Stimulated activated memory B cell treated with anti-CD40 and anti-IgM and Interleukin-4, amounts not matched to agents 10 μg/mL and 1 μg/mL and 100 μg/mL, for 72 hours (primary cell): ENCODE measurements at places on chromosomes 11 and 22.

DNA sequence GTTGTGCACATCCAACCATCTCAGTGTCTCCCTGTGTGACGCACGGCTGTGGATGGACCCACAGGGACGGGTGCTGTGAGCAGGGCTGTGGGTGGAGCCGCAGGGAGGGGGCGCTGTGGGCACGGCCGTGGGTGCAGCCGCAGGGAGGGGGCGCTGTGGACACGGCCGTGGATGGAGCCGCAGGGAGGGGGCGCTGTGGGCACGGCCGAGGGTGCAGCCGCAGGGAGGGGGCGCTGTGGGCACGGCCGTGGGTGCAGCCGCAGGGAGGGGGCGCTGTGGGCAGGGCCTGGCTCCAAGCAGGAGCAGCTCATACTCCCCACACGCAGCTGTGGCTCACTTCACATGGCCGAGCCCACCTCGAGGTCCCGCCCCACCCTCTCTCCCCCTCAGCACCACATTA is 6.0 kb upstream of the MAPK11 start:
- ATAC-seq, result peak; percentile 75

DNA sequence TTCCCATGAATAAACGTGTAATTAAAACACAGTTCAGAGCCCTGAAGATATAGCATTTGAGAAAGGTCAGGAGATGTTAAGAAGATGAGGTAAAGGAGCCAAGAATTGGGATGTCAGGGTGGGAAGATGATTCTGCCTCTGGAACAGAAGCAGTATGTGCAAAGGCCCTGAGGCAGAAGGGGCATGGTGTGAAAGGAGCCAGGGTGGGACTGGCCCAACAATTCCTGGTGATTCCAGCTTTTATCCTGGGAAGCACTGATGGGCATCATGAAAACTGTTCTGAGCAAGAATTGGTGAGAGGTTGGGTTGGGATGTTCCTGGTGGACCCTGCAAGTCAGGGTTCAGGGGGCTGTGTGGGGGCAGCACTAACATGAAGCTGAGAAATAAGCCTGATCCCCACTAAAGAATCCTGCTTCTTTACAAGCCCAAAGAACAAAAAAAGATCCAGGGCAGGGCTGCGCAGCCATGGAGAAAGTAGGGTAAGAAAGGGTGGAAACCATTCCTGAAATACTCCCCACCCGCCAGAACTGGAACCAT is 2.5 kb upstream of the FXYD6 start:
- ATAC-seq, result no peak

DNA sequence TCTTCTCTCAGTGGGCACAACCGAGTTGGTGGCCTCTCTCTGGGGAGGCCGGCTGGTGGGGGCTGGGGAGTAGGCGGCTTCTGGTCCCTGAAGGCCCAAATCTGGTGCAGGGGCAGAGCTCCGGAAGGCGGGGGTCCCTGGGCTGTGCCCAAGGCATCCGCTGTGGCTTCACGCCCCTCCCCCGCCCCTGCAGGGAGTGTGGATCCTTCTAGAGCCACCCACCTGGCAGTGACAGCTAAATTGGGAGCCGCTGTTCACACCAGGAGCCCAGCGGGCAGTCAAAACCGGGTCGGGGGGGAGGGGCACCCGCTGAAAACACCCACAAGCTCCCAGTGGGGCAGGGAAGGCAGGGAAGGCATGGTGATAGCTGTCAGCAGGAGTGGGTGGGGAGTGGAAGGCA is 4.6 kb upstream of the RTN4R start:
- no peak for ATAC-seq

DNA sequence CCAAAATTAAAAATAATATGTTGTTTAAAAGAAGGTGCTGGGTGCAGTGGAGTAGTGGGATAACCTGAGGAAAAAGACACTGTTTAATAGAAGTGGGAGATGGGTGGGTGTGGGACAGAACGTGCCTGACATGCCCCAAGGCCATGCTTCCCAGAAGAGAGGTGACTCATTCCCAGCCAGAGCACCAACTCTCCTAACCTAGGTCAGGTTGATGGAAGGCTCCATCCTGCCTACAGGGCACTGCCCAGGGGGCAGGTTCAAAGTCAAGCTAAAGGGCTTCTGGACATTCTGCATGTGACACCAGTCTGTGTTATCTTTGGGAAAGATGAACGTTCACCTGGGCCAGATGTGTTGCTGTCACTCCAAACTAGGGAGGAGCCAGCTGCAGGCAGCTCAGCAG is 453.1 kb downstream of the SOX6 start:
- ATAC-seq, result no peak

GRCh38 chr11:34234086-34234740 is 123.6 kb downstream of the ABTB2 start:
- ATAC-seq, result peak; percentile 92
